ENCODE measurements at places on chromosomes 3 and 15. TPM values are rescaled to one million over a fixed set of nuclear protein-coding genes. Genes with fewer than 3 reads are reported as not detected.

The DUOXA2 gene
- not detected for total RNA-seq

The ADAMTS17 gene
- 0.40 TPM for total RNA-seq

The CYP8B1 gene
- not detected for total RNA-seq

The CD200 gene
- total RNA-seq = 4.9 TPM

The IGDCC3 gene
- not detected for total RNA-seq

The SLC28A2 gene
- not detected for total RNA-seq

The TMEM266 gene
- not detected for total RNA-seq

The SCN11A gene
- total RNA-seq = 0.27 TPM

The RPL14 gene
- total RNA-seq = 613 TPM

The LIPC gene
- 0.07 TPM for total RNA-seq

The THRB gene
- 0.93 TPM for total RNA-seq

The RLBP1 gene
- not detected for total RNA-seq

The SHC4 gene
- 0.53 TPM for total RNA-seq

The ASB14 gene
- not detected for total RNA-seq

The CTXN2 gene
- total RNA-seq = not detected

The CYP1A2 gene
- not detected for total RNA-seq

The ZNF774 gene
- total RNA-seq = 5.3 TPM

The PLXND1 gene
- total RNA-seq = 362 TPM

The LRRK1 gene
- 16.2 TPM for total RNA-seq

The GHSR gene
- total RNA-seq = not detected

Data from thoracic aorta endothelial cell (primary cell).